ENCODE measurements at places on chromosomes 16 and 17.
A peak's percentile ranks its signal among the peaks of the same experiment; 100 is the strongest.

GRCh38 chr17:11391134-11391533 is 150.1 kb downstream of the SHISA6 start:
- DNase-seq: peak; percentile 9

- DNase-seq: peak; percentile 72
Observed at GRCh38 chr16:28192806-28193529, 18.8 kb downstream of the XPO6 start.

- DNase-seq: no peak
Observed at GRCh38 chr16:2270070-2270462, 2.1 kb upstream of the RNPS1 start.

DNA sequence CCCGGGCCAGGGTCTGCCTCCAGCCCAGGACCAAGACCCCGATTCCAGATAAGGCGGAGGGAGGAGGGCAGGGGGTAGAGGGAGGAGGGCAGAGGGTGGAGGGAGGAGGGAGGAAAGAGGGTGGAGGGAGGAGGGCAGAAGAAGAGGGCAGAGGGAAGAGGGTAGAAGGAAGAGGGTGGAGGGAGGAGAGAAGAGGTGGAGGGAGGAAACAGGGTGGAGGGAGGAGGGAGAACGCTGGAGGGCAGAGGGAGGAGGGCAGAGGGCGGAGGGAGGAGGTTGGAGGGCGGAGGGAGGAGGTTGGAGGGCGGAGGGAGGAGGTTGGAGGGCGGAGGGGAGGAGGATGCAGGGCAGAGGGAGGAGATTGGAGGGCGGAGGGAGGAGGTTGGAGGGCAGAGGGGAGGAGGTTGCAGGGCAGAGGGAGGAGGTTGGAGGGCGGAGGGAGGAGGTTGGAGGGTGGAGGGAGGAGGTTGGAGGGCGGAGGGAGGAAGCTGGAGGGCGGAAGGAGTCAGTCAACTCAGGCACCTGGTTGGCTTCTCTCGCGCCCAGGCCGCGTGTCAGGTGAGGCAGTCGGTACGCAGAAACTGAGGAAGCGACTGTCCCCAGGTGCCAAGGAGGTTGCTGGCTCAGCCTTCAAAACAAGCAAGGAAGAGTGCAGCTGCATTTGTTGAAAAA is 65.2 kb downstream of the KLHDC4 start:
- DNase-seq: no peak

DNA sequence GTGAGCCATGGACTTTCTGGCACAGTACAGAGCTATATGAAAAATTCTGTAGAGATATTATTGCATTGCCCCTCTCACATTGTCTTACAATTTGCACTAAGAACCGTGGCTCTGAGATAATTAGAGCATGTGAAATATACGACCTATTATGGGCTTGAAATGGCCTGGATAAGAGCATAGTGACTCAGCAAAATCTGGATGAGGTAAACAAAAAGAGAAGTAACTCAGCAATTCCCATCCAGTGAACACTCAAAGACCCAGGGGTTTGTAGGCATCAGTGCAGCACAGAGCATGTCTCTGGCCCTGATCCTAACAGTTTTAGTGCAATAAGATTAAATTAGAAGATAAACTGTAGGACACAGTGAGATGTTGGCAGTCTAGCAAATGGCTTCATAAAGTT is 317.2 kb upstream of the MYOCD start:
- peak; percentile 25 for DNase-seq

DNA sequence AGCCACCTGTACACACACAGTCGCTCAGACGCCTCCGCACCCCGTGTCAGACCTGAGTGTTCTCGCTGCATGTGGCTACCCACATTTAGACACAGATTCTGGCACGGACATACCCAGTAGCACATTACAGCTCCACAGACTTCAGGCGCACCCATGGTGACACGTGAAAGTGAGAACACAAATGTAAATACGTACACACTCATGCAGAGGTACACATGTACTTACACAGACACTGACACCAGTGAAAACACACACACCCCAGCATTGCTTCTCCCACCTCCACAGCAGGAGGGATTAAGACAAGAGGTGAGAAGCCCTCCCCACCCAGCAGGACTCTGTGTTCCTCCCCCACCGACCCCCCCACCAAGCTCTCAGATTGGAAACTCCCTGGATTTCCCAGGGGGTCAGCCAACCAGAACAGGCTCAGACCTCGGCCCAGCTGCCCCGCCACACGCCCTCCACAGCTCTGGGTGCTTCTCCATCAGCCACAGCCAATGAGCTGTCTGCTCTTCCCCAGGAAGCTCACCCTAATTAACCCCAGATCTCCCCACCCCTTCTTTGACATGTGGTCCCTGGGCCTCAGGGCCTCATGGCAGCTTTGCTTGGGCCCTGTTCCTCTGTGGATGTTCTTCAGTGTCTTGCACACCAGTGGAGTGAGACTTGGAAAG is 5.3 kb upstream of the FOXN1 start:
- peak; percentile 38 for DNase-seq

- DNase-seq: peak; percentile 83
Observed at GRCh38 chr16:3637371-3637923, 17.0 kb upstream of the DNASE1 start.

GRCh38 chr17:77564278-77564920 is 394.1 kb upstream of the TNRC6C start:
- DNase-seq: no peak

DNA sequence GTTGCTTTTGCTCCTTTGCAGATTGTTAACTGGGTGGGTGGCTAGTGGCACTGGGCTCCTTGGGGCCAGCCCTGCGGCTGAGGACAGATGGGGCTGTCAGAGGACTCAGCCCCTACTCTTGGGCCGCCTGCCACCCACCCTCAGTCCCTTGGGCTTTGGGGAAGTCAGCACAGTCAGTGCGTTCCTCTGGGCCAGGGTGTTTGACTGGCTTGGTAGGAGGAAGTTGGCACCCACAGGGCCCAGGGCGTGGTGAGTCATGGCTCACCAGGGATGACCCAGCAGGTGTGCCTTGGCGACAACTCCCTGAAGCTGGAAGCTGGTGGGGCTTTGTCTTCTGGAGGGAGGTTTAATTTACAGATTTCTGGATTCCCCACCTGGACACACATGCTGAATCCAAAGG is 32.4 kb downstream of the HAPSTR1 start:
- peak; percentile 89 for DNase-seq

- no peak for DNase-seq
Observed at GRCh38 chr17:49910094-49910857, 58.7 kb upstream of the DLX4 start.

GRCh38 chr16:46828943-46829342 is 2.0 kb downstream of the C16orf87 start:
- DNase-seq: no peak

GRCh38 chr17:70763018-70763417 is 593.7 kb downstream of the KCNJ2 start:
- no peak for DNase-seq

DNA sequence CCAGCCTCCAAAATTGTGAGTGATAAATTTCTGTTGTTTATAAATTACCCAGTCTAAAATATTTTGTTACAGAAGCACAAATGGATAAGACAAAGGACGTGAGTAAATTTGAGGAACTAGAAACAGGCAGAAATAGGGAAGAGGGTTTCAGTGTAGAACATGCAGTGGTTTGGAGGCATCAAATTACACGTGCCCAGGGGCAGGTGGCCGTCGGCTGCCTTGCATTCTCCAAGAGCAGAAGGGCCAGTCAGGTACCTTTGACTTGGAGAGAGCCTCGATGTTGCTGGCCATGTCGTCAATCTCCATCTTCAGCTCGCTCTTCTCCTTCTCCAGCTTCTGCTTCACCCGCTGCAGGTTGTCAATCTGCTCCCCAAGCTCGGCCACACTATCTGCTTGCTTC is 54.3 kb downstream of the MYH13 start:
- DNase-seq: peak; percentile 58

DNA sequence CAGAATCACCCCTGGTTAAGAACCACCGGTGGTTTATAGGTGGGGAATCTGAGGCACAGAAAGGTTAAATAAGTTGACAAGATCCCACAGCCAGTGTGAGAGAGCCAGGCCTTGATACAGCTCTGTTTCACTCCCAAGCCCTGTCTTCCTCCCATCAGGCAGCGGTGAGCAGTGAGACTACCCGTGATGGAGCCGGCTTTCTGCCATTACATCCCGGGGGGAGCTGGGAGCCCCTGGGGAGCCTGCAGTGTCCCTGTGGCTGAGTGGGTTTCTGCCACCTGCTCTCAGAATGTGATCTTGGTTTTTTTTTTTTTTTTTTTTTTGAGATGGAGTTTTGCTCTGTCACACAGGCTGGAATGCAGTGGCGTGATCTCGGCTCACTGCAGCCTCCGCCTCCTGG is 66.4 kb downstream of the ABCC1 start:
- no peak for DNase-seq

GRCh38 chr17:56926704-56927103 is 12.9 kb upstream of the TRIM25 start:
- no peak for DNase-seq

- no peak for DNase-seq
Observed at GRCh38 chr17:33460781-33461450, 167.8 kb upstream of the ASIC2 start.

DNA sequence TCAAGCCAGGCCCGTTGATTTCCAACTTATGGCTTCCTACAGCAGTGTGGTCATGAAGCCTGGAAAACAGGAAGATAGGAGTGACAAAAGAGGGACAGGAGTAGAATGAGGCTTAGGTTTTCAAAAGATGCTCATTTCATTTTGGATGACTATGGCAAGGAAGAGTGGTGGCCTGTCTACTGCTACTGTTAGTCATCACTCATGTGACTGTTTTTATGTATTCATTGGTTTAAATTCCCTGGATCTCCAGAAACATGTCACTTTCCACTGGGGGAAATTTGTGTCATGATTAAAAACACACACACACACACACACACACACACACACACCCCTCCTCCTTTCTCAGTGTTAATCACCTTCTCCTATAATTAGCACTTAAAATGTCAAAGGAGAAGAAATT is 1.1 kb upstream of the CYLD start:
- no peak for DNase-seq

DNA sequence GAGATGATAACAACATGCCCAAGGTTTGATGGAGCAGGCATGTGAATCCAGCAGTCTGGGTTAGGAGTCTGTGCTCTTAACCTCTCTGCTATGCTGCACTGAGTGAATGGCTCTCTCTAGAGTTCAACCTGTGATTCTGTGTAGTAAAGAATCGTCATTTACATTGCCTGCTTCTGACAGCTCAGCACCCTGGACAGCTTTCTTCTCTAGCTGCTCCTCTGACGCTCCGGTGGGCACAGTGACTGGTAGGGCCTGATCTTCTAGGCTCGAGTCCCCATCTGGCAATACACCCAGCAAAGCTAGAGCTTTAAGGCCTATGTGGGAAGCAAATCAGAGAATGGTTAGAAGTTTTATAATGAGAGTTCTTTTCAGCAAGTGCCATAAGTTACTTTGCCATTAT is 85.3 kb upstream of the ATP2A3 start:
- DNase-seq: no peak

DNA sequence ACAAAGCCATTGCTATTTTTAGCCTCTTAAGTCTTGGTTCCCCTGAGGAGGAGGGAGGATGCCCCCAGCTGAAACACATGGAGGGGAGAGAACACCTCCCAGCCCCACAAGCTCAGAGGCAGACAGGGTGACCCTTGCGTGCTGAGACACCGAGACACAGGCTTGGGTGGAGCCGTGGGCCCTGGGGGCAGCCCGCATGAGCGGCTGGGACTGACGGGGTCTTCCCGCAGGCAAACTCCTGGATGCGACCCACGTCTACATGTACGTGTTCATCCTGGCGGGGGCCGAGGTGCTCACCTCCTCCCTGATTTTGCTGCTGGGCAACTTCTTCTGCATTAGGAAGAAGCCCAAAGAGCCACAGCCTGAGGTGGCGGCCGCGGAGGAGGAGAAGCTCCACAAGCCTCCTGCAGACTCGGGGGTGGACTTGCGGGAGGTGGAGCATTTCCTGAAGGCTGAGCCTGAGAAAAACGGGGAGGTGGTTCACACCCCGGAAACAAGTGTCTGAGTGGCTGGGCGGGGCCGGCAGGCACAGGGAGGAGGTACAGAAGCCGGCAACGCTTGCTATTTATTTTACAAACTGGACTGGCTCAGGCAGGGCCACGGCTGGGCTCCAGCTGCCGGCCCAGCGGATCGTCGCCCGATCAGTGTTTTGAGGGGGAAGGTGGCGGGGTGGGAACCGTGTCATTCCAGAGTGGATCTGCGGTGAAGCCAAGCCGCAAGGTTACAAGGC is 9.8 kb downstream of the SLC16A3 start:
- peak; percentile 95 for DNase-seq

GRCh38 chr17:79937391-79938335 is 98.0 kb downstream of the TBC1D16 start:
- no peak for DNase-seq

GRCh38 chr17:38455288-38455915 is 27.1 kb downstream of the ARHGAP23 start:
- DNase-seq: no peak

GRCh38 chr17:10754109-10754508 is 24.3 kb upstream of the TMEM220 start:
- DNase-seq: peak; percentile 61

- DNase-seq: no peak
Observed at GRCh38 chr16:59216291-59216690, 482.2 kb upstream of the GOT2 start.

DNA sequence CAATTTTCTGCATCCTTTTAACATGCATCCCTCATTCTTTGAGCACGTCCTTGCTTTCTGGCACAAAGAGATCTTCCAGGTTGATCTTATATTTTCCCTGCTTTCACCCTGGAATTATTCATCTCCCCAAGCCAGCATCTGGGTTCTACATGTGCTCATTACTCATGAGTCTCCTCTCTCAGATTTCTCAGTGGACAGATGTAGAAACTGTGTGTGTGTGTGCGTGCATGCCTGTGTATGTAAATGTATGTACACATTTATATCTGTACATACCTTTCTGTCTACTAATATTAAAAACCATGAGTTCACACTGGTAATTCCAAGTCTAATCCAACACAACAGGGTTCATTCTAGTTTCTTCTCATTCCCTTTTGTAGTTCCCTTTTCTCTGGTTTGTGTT is 41.9 kb upstream of the NSRP1 start:
- no peak for DNase-seq

DNA sequence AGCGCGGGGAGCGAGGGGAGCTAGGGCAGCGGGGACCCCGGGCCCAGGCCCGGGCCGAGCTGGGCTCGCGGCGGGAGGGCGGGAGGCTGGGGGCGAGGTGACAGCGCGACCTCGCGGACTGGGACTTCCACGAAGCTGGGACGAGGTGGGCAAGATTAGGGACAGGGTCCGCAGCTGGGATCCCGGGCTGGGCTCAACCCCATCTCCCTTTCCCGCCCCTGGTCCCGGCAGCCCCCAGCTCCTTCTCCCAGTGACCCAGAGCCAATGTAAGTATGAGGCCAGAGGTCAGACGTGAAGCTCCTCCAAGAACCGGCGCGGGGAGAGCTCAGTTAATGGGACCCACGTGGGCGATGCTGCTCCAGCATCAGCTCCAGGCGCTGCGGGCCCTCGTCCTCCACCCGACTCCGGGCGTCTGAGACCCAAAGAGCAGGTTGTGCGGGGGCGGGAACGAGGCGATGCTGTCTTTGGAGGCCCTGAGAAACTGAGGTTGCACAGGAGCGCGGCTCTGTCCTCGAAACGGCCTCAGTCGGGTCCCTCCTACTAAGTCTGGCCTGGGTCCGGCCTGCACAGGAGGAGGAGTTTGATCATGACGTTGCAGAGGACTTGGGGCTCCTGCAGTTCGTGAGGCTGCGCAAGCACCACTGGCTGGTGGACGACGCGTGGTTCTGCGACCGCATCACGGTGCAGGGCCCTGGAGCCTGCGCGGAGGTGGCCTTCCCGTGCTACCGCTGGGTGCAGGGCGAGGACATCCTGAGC is 585 bp downstream of the ALOX12 start:
- no peak for DNase-seq

Measured in NB4 (cell line).